ENCODE measurements at places on chromosomes 5 and 9.

DNA sequence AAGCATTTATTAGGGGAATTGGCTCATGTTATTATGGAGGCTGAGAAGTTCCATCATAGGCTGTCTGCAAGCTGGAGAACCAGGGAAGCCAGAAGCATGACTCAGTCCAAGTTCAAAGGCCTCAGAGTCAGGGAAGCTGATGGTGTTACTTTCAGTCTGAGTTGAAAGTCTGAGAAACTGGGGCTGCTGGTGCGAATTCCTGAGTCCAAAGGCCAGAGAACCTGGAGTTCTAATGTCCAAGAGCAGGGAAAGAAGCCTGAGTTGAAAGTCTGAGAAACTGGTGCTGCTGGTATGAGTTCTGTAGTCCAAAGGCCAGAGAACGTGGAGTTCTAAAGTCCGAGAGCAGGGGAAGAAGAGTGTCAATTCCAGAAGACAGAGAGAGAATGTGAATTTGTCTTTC is 641.1 kb downstream of the ISL1 start:
- DNase-seq, result no peak
- no peaks in the 10 kb centered on the region for H3K36me3 ChIP-seq
- H3K27ac ChIP-seq, result no peak overlapping the region
- H3K4me3 ChIP-seq, result no peak overlapping the region
- no peaks in the 10 kb centered on the region for H3K4me1 ChIP-seq
- H3K27me3 ChIP-seq, result no peaks in the 10 kb centered on the region

GRCh38 chr9:73011956-73012355 is 59.1 kb upstream of the ALDH1A1 start:
- no peak for DNase-seq
- H3K27me3 ChIP-seq, result no peaks in the 10 kb centered on the region
- no peaks in the 10 kb centered on the region for H3K36me3 ChIP-seq
- H3K27ac ChIP-seq, result peak overlapping the region; percentile 75

DNA sequence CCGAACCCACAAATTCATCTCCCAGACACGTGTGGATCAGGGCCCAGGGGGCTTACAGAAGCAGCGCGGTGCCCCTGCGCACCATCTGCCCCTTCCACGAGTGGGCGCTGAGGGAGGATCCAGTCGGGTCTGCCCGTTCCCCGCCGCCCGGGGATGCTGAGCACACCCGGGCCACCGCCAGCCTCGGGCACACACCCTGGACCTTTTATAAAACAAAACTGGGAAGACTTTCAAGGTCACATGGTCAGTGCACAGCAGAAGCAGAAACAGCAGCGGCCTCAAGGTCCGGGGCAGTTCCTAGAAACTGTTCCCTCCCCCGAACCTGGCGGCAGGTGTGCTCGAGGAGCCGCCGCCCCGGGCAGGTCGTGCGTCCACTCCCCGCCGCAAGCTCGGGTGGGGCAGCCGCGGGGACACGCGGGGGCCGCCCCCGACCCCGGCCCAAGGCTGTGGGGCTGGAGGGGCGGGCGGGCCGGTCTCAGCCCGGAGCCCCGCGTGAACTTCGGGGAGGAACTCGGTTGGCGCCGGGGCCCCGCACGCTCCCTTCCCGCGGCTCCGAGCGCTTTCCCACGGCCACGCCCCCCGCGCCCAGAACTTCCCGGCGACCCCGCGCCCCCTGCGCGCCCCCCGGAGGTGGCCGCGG is 633 bp upstream of the PPP1R26 start:
- H3K4me3 ChIP-seq, result peak overlapping the region; percentile 91
- peak overlapping the region; percentile 18 for H3K27ac ChIP-seq
- H3K36me3 ChIP-seq, result peaks cover under 1% of the 10 kb centered on the region
- H3K27me3 ChIP-seq, result no peaks in the 10 kb centered on the region
- peaks cover 5% of the 10 kb centered on the region for H3K4me1 ChIP-seq

DNA sequence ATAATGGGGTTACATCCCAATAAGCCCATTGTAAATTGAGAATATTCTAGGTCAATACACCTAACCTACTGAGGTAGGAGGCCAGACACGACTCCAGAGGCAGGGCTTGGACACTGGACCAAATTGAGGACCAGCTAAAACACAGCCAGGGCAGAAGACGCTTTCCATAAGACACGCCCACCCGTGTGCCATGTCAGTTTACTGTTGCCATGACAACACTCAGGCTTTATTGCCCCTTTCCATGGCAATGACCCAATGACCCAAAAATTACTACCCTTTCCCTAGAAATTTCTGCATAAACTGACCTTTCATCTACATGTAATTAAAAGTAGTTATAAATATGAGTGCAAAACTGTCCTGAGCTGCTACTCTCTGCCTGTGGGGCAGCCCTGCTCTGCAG is 31.5 kb downstream of the SLC22A4 start:
- DNase-seq, result no peak
- H3K4me1 ChIP-seq, result no peaks in the 10 kb centered on the region
- no peak overlapping the region for H3K4me3 ChIP-seq
- no peak overlapping the region for H3K27ac ChIP-seq

DNA sequence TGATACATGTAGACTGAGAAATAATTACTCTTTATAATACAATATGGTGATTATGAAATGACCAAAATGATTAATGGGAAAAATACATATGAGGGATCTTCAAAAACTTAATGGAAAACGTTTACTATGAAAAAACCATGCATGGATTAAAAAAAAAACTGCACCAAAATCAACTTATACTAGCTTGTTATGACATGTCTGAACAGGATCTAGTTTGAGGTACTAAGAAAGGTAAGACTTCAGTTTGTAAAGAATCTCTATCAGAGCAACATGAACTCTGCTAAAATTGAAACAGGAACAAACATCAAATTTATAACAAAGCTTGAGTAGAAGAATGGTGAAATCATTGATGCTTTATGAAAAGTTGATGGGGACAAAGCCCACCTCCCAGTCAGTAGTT is 178.0 kb downstream of the SLIT3 start:
- H3K4me1 ChIP-seq, result peaks cover 11% of the 10 kb centered on the region
- no peak overlapping the region for H3K27ac ChIP-seq
- no peaks in the 10 kb centered on the region for H3K27me3 ChIP-seq
- no peaks in the 10 kb centered on the region for H3K36me3 ChIP-seq
- DNase-seq, result no peak

Data from thoracic aorta (tissue), 2 donors.